ENCODE measurements at places on chromosomes 1 and 21.

GRCh38 chr1:220878191-220879075 is 810 bp upstream of the HLX start:
- no peak for DNase-seq

- no peak for DNase-seq
Observed at GRCh38 chr1:80926531-80926930, 874.2 kb upstream of the ADGRL2 start.

DNA sequence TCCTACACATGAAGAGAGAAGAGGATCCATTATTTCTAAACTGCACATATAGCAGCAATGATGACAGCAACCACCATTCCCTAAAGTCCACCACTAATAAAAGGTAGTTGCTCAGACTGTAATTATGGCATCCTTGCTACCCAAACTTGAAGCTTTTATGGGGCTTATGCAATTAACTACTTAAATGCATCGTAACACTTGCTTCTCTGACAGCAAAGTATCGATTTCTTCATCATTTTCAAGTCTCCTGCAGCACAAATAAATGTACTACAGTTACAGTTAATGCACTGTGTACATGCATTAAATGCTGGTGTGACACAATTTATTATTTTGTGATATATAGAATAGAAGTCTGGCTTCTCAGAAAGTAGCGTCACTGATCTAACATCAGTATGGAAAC is 241.7 kb downstream of the USH2A start:
- no peak for DNase-seq

- no peak for DNase-seq
Observed at GRCh38 chr1:57772580-57773195, 348.8 kb upstream of the DAB1 start.

DNA sequence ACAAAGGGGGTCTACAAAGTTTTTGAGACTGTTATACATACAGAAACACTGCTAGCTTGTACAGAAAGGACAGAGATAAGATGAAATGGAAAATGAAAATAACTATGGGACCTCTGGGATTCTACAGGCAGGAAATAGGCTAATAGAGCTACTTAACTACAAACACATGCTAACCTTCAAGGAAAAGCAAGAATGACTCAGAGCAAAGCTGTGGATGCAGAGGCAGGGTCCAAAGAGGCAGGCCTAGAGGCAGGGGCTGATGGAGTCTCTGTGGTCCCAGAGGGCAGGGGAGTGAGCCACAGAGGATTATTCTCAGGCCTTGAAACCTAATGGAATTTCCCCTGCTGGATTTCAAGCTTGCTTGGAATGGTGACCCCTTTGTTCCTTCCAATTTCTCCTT is 18.7 kb upstream of the GOLT1A start:
- no peak for DNase-seq

DNA sequence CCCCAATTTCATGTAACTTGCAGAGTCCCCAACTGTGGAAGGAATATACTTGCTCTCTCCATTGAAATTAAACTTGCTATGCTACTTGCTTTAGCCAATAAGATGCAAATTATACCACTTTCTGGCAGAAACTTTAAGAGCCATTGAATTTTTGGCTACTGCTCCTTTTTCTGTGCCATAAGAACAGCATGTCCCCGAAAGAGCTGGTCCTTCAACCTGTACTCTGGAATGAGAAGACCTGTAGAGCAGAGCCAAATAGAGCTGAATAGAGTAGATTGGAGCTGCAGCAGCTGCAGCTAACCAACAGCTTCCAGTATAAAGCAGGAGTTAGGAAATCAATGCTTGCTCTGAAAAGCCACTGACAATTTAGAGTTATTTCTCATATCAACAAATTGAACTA is 472.3 kb upstream of the B3GALT2 start:
- DNase-seq, result no peak

DNA sequence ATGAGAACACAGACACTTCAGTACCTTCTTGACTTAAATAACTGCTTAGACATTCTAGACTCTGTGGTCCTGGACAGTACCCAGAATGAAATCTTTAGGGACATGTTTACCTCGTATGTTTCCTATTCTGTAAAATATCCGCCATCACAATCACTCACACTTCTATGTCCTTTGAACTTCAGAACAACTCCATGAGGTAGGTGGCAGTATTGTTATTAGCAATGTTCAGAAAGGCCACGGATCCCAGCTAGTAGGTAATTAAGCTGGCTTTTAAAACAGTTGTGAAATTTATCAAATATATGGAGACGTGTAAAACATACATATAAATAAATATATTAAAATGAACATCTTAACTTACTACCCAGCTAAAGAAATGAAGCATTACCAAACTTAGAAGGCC is 83.4 kb downstream of the CACHD1 start:
- DNase-seq, result no peak

DNA sequence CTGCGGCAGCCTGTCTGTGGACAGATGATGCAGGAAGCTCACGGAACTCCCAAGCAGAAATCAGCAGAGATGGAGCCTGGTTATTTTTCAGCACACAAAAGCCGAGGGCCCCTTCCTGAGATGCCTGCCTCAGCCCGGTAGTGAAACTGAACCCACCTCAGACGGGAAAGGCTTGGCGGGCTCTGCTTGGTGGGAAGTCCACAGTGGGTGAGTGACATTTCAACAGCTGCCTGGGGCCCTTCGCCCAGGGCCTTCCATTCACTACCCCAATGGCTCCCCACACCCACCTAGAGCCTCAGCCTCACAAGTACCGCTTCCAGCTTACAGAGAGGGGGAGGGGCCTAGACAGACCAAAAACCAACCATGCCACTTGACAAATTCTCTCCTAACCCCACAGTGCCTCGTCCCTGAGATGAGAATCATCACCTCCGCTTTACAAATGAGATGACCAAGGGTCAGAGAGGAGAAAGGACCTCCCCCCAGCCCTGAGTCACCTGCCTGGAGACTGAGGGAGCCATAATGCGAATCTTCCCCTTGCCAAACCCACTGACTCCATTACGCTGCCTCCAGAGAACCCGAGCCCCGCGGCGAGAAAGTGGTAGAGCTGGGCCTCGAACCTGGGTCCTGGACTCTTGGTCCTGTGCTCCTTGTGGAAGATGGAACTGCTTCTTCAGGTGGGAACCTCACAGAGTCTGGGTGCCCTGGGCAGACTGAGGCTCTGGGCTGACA is 3.4 kb upstream of the ECE1 start:
- no peak for DNase-seq

GRCh38 chr1:229452956-229453801 is 19.3 kb upstream of the ACTA1 start:
- DNase-seq, result no peak

- DNase-seq, result no peak
Observed at GRCh38 chr21:38912789-38913119, 107.0 kb downstream of the ETS2 start.

- no peak for DNase-seq
Observed at GRCh38 chr1:20534659-20535417, 17.5 kb upstream of the FAM43B start.

- DNase-seq, result no peak
Observed at GRCh38 chr1:235049217-235049616, 79.4 kb downstream of the TOMM20 start.

DNA sequence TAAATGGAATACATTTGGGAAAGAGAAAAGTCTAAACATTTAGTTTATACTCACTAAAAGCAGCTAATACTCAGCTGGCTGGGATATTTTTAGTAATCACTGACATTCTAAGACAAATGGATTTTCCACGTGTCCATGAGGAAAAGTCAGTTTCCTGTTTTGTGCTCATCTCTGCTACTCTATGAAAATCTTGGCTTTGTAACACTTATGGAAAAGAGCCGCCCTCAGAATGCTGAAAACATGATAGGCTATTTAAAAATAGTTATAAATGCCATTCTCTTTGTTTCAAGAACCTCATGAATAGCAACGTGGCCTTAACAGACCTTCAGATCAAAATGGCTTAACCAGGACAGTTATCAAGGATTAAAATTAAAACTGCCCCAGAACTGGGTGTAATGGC is 29.9 kb downstream of the MRAP start:
- peak; percentile 70 for DNase-seq

GRCh38 chr1:48746906-48747305 is 29.8 kb downstream of the BEND5 start:
- no peak for DNase-seq

DNA sequence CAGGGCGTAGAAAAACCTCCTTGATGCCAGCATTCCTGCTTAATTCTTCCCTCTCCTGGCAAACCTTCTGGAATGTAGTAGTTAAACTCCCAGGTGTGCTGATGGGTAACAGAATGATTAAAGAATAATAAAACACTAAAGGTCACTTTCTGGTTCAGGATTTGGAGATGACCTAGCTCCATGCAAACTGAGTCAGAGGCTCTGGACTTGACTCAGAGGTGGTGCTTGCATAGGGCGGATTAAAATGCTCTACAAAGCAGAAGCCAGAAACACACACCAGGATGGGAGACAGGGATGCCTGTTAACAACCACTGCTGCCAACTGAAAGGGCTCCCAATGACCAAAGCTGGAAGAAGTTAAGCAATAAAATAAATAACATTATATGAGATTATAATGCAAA is 41.5 kb downstream of the KRTAP19-8 start:
- DNase-seq, result no peak

- DNase-seq, result no peak
Observed at GRCh38 chr21:34071683-34072082, 1.7 kb upstream of the MRPS6 start.

GRCh38 chr1:30605441-30605920 is 117.9 kb downstream of the MATN1 start:
- no peak for DNase-seq

- DNase-seq, result no peak
Observed at GRCh38 chr1:182032251-182032650, 29.3 kb downstream of the ZNF648 start.

- no peak for DNase-seq
Observed at GRCh38 chr1:110620250-110620615, 14.1 kb upstream of the KCNA2 start.

GRCh38 chr1:19683351-19683750 is 18.7 kb downstream of the HTR6 start:
- DNase-seq, result no peak

DNA sequence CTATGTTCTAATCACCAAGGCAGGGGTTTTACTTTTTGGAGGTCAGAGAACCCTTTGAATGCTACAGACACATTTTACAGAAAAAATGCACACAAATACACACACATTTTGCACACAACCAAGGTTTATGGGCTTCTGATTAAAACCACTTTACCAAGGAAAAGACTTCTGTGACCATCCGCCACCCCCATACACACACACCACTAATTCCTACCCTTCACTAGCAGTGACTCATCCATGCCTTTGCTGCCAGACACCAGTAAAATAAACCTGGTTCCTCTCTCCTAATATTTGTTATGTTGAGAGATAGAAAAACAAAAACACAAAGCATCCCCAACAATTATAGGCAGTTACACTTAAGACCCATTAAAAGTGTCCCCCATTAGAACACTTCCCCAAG is 12.9 kb downstream of the PIGM start:
- DNase-seq, result no peak

DNA sequence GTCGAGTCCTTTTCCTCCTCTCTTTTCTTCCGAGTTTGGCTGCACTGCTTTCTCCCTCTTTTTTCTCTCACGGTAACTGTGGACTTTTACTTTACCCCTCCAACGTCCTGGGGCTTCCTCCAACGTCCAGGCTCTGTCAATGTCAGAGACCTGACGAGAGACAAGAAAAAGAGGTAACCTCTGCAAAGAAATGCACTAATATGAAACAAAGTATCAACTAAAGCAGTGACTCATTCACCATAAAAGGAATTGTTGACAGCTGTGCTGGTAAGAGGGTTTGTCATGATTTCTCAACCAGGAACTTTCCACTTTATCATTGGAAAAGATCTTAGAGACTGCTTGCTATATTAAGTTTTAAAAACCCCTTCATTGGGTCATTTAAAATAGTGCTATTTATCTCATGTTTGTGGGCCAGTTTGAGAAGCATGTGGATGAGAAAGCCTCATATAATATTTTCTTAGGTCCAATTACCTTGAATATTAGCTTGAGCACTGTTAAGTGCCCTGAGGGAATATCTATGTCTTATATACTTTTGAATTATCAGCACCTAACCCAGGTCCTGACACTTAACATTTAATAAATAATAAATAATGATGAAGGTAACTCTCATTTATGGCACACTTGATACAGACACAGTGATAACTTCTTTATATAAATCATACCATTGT is at the start of gene GBP2:
TSS of gene GBP2 (minus strand) at position 202 of the 668 bp plus-strand sequence. CDS start 4,148 bp downstream, outside the sequence.
- DNase-seq, result no peak

DNA sequence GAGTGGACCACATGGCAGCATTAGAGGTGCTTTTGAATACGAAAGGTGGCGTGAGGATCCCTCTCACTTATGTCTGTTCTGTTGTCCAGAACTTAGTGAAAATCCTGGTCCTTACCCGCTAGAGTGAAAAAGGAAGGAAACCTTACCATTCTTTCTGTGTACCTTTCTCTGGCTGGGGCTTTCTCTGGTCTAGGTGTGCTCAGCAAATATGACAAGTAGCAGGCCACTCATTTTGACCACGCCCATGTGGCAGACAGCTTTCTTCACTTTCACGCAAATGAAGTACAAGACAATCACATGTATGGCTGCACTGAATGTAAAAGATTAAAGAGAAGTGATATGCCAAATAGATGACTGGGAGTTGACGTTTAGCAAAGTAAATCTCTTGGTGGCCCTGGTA is 131.9 kb downstream of the FGGY start:
- DNase-seq, result no peak

DNA sequence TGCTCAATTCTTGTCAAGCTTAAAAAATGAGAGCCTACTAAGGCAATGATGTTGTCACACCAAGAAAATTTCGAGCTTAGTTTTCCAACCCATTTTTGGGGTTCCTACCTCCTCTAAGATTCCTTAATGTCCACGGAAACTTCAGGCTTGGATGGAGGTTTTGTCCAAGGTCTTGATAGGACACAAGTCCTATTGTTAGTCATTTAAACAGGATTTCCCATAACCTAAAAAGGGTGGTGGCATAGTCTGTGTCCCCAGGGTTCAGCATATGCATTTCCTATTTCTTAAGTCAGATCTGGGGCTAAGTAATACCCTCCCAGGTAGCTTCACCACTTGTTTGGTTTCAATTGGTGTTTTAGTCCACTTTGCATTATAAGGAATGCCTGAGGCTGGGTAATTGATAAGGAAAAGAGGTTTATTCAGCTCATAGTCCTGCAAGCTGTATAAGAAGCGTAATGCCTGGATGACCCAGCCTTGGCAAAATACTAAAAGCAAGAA is 10.9 kb upstream of the PADI2 start:
- DNase-seq, result no peak

- DNase-seq, result peak; percentile 4
Observed at GRCh38 chr1:159469921-159470533, 30.5 kb downstream of the OR10J1 start.

DNA sequence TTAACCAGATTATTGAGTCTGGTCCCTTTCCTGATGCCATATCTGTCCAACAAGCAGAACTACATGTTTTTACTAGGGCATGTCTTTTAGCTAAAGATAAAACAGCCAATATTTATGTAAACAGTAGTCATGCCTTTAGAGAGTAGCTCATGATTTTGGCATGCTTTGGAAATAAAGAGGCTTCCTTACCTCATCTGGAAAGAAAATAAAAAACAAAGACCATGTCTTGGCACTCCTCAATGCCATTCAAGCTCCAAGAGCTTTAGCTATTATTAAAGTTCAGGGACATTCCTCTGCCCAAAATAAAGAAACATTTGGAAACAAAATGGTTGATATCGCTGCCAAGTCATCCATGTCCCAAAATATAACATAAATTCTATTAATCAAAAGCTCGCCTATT is 202.4 kb downstream of the URB2 start:
- DNase-seq, result no peak
